ENCODE measurements at places on chromosomes 4 and X.

DNA sequence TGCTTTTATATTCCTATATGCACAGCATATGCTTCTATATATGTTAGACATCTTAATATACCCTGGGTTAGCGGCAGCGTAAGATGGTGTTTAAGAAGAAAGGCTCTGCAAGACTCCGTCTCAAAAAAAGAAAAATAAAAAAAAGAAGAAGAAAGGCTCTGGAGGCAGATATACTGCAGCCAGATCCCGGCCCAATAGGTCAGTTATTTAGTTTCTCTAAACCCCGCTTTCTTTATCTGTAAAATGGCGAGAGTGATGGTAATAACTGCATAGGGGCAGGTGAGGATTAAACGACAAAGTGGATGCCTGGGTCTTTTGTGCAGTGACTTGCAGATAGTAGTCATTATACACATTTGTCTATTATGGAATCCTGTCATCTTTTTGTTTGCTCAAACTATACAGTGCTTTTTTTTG is 115.2 kb downstream of the NAA11 start:
- no peak for DNase-seq

- no peak for DNase-seq
Observed at GRCh38 chrX:150421816-150422215, 58.7 kb downstream of the MAMLD1 start.

DNA sequence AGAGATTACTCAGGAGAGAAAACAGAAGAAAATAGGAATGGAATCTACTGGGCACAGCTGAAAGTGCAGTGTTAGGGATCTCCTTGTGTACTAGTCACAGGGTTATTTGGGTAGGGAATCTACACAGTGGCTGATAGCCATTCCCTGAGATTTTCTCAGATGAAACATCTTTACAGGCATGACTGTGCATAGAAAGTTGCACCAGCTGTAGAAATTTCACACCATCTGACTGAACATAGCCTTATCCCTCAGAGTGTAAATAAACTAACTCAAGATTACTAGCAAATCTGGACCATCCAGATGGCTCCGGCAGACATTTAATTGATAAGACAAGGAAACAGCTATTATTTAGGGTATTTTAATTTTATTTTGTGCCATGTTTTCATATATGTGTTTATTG is 2053.5 kb upstream of the TENM3 start:
- DNase-seq: no peak

- no peak for DNase-seq
Observed at GRCh38 chr4:105426187-105426897, 47.5 kb downstream of the PPA2 start.

DNA sequence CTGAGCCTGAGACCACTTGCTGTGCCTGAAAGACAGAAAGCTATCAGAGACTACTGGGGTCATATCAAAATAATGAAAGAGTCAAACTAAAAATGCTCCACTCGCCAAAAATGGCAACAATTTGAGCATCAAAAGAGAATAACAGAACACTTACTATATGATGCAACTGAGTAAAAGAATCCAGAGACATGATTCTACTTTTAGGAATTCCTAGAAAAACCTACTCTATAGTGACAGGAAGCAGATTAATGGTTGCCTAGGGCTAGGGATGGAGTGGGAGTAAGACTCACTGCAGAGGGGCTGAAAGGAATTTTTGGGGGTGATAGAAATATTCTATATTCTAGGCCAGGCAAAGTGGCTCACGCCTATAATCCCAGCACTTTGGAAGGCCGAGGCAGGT is 29.4 kb upstream of the SLAIN2 start:
- no peak for DNase-seq

- no peak for DNase-seq
Observed at GRCh38 chrX:48076343-48076742, 4.9 kb upstream of the ZNF630 start.

- no peak for DNase-seq
Observed at GRCh38 chr4:106287353-106287969, 28.5 kb downstream of the TBCK start.

DNA sequence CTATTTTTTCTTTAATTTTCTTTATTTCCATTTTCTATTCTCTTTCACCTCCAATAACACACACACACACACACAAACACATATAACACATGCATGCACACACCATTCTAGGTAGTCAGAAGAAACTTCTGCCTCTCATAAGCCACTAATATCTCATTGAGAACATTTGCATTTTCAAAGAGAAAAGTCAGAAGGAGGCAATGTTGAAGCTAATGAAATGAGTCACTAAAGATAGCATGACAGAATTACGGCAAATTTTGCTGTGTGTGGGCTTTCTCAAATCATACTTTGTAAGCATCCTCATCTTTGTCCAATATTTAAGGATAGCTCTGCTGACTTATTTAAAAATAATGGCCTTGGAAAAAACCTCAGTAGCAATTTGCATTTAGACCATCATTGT is 291.3 kb downstream of the GUCY2F start:
- DNase-seq: no peak

DNA sequence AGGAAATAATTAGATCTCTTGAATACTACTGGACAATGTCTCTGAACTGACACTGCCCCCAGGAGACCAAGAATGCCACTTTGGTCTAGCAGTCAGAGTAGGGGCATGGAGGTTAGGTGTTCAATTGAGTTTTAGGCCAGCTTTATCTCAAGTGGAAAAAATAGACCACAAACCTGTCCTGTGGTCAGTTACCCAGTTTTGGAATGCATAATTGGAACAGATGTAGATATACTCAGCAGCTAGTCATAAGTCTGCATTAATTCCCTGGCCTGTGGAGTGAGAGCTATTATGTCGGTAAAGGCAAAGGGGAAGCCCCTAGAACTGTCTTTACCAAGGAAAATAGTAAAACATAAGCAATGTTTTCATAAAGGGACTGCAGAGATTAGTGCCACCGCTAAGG is 587.7 kb downstream of the GLUD2 start:
- DNase-seq: no peak

DNA sequence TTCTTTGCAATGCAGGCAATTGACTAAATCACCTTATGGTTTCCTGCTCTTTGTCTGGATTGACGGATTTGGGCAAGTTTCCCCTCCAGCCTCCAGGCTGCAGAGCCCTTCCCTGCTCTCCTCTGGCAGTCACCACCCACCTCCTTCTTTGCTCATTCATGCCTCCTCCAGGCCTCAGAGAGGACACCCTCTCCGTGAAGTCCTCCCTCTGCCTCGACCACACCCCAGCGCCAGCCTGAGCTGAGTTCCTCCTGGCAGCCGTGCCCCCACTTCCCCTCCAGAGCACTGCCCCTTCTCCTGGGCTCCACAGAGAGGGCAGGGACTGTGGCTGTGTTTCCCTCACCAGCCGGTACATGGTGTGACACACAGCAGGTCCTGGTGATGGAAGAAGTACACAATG is 53.7 kb downstream of the DCTD start:
- no peak for DNase-seq

DNA sequence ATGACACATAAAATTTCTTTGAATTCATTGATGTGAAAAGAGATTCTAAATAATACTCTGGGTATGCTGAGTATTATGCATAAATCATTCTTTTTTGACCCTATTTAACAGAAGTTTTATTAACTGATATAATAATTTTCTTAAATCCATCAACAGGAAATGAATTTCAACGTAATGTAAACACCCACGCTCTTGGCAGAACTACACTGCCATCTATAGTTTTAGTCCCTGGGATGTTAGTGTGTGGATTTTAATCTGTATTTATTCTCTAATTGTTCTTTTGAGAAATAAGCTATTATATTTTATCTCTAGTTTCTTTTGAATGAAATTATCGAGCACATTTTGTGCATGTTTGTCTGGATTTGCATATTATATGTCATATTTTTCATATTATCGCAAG is 666.8 kb upstream of the NDST4 start:
- no peak for DNase-seq

GRCh38 chr4:100836929-100837328 is 319.1 kb upstream of the EMCN start:
- DNase-seq: no peak

DNA sequence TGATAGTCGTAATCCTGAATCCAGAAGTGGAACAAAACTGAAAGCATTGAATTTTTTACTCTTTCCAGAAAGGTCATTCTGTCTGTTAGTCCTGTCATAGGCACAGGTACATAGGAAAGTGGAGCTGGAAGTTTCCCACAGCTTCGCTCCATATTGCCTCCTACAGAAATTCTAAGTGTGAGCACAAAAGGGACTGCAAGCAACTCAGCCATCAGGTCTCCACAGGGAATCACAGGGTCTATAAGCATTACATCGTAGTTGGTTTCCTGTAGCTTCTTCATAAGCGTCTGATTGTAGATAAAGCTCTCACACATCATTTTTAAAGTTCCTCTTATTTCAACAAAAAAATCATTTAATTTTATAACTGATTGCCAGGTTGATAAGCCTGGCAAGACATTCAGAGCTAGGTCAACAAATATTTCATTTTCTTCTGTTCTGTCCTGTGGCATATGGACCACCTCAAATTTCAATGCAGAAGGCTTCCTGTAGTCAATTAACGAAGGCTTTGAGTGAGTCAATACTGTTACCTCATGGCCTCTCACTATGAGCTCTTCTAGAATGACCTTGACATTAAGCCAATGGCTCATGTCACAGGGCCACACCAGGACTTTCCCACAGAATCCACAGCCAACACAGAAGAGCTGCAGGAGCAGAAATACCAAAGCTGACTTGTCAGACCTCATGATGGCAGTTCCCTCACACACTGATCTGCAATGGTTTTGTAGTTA is at the start of gene UGT2A3:
Gene UGT2A3 (minus strand): TSS at position 727 of the 728 bp plus-strand sequence. CDS start 44 bp downstream, at position 683.
- no peak for DNase-seq

GRCh38 chrX:49877397-49878101 is 1.7 kb upstream of the USP27X start:
- DNase-seq: no peak

DNA sequence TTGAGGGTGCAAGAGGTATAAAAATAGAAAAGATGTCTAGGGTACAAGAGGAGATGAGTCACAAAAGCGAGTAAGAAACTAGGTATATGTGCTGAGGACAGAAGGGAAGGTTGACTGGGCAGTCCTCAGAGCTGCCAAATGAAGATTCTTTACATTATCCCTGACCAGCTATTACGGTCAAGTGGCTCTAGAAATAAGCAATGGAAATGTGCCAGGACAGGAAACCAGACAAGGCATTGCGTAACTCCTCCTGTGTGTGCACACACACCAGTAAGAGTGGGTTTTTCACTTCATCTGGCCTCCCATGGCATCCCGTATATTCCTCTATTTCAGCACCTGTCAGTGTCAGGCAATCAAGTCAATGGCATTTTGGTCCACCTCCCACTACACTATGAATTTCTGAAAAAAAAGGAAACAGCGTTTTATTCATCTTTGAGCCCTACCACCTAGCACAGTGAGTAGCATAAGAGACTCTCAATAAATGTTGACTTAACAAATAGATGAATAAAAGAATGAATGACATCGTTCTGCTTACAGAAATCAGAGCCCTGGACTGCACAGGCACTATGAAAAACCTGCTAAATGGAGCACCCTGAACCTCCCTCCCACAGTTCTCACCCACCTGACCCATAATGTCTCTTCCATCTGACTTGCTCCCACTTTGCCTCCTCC is 62.6 kb upstream of the KLF3 start:
- DNase-seq: no peak

GRCh38 chr4:30726090-30726675 is 6.0 kb downstream of the PCDH7 start:
- DNase-seq: no peak

DNA sequence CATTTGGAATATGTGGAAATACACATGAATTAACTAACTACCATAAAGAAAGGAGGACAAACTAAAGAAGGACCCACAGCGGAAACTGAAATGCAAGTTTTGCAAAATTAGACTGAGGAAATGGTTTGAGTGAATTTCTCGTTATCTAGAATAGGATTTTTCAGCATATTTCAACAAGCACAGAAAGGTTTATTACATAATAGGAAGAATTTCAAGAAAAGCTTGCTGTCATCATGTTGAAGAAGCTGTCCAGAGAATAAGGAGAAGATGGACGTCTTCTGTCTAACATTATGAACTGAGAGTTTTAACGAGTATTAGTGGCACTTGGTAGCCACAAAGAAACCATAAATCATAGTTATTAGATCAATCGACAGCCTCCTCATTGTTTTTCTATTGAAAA is 45.0 kb downstream of the TEC start:
- DNase-seq: no peak

DNA sequence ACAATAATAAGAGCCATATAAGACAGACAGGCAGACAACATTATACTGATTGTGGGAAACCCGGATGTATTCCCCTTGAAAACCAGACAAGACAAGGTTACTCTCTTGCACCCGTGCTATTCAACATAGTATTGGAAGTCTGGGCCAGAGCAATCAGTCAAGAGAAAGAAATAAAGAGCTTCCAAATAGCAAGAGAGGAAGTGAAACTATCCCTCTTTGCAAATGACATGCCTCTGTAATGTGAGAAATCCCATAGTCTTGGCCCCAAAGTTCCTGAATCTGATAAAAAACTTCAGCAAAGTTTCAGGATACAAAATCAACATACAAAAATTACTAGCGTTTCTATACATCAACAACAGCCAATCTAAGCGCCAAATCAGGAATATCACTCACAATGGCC is 102.1 kb downstream of the DCAF12L2 start:
- no peak for DNase-seq

DNA sequence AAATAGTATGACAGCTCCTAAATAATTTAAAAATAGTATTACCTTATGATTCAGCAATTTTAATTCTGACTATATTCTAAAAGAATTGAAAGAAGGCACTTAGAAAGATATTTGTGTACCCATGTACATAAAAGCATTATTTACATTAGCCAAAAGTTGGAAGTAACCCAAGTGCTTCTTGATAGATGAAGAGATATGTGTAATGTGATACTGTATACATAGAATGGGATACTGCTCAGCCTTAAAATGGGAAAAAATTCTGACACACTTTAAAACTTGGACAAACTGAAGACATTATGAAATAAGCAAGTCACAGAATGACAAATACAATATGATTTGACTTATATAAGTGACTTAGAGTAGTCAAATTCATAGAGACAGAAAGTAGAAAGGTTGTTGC is 112.2 kb downstream of the IDS start:
- no peak for DNase-seq

DNA sequence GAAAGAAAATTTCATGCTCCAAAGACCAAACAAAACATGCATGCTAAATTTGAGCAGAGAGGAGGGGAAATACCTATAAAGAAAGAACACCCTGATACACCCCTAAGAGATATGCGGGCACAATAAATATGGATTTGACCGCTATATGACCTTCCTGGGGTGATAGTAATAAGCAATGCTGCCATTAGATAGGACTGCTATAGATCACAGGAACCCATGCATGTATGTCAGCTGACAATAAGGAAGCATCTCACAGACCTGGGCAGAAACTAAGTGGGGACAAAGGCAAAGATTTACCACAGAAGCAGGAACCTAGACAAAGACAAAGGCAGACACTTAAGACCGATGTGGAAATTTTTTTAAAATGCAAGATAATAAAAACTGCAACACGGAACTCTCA is 21.3 kb downstream of the ZNF721 start:
- no peak for DNase-seq
